ENCODE measurements at places on chromosomes 5 and 9.

DNA sequence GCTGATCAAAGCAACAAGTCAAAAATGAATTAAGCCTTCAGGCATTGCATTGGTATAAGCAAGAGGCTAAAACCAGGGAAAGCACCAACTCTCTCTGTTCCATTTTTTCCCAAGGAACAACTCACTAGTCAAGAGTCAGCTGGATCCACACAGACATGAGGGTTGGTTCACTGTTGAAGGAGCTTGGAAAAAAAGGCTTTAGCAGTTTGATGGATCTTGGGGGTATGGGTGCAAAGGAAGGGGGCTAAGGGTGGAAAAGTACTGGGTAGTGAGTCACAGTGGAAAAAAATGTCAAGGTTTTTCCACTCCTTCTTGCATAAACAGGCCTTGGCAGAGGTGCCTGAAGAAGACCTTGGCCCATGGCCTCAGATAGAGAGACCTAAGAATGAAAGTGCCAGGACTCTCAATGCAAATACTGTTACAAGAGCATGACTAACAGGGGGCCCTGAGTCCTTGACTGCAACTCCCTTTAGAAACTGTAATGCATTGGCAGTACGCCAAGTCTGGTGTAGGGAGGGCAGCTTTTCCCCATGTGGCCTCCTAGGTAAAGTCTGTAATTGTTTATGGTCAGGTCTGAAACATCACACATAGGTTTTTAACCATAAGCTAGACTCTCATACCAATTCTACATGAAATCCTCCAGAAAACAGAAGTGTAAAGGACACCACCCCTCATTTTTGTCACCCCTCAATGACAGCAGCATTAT, 23.7 kb downstream of the ACTL7A start:
- H3K4me3 ChIP-seq = peak overlapping the region; percentile 3
- no peak for DNase-seq
- no peaks in the 10 kb centered on the region for H3K27me3 ChIP-seq
- H3K36me3 ChIP-seq = peaks cover 15% of the 10 kb centered on the region
- peaks cover 2% of the 10 kb centered on the region for H3K4me1 ChIP-seq

DNA sequence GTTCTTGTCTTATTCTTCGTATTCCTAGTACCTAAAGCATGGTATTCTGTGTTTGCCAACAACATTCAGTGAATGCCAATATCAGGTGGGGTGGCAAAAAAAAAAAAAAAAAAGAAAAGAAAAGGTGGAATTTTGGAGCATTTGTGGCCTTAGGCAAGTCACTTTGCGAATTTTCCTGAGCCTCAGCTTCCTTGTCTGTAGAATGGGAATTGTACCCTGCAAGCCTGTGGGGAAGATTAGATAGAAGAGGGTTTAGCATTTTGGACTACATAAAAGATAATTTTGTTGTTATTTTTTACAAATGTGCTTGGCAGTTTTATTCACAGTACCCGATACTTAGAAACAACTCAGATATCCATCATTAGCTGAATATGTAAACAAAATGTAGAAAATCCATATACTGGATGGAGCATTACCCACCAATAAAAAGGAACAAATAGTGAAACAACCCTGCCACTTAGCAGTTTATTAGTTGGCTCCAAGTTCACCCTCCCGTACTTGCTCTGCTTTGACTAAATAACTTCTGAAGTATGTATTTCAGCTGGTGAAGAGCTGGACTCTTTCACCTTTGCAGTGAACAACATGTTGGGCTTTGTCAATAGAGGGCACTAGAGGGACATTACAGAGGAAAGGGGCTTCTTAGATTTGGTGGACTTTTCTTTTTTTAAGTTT, 13.6 kb downstream of the UBE2D2 start:
- peak overlapping the region; percentile 33 for H3K4me3 ChIP-seq
- peaks cover 52% of the 10 kb centered on the region for H3K4me1 ChIP-seq
- no peaks in the 10 kb centered on the region for H3K27me3 ChIP-seq
- H3K36me3 ChIP-seq = peaks cover 5% of the 10 kb centered on the region
- H3K27ac ChIP-seq = peak overlapping the region; percentile 94

DNA sequence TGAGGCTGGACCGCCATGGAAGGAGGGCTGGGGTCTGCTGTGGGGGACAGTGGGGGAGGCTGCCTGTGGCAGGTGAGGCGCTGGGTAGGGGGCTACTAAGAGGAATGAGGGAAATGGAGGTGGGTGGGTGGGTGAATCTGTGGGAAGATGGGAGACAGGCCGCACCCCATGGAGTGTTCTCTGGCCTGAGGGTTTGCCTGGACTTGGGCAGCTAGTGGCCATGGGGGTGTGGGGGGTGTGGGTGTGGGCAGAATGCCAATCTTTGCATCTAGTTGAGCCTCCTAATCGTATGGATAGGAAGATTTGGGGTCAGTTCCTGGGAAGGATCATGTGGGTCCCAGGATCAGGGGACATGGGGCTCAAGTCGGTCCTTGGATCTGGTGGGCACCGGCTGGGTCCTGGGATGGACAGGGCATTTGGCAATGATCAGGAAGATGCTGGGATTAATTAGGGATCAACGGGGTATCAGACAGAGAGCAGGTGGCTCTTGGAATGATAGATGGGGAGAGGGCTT, 518 bp downstream of the ZDHHC12 start:
- peak overlapping the region; percentile 93 for H3K27ac ChIP-seq
- peaks cover 34% of the 10 kb centered on the region for H3K4me1 ChIP-seq
- peak overlapping the region; percentile 95 for H3K4me3 ChIP-seq
- no peaks in the 10 kb centered on the region for H3K27me3 ChIP-seq
- no peaks in the 10 kb centered on the region for H3K36me3 ChIP-seq

DNA sequence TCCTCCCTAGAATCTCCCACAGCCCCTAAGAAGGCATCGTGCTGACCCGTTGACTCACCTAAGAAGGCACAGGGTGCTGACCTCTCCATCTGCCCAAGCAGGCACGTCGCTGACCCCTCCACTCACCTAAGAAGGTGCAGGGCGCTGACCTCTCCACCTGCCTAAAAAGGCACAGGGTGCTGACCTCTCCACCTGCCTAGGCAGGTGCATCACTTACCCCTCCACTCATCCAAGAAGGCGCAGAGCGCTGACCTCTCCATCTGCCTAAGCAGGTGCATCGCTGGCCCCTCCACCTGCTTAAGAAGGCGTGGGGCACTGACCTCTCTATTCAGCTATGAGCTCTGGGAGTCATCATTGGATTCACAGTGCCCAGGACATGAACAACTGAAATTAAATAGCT, 54.4 kb upstream of the FCN1 start:
- H3K27ac ChIP-seq = no peak overlapping the region
- no peaks in the 10 kb centered on the region for H3K36me3 ChIP-seq
- no peak for DNase-seq
- H3K4me3 ChIP-seq = no peak overlapping the region
- H3K4me1 ChIP-seq = no peaks in the 10 kb centered on the region
- peaks cover 63% of the 10 kb centered on the region for H3K27me3 ChIP-seq

- no peak overlapping the region for H3K27ac ChIP-seq
- peaks cover 48% of the 10 kb centered on the region for H3K27me3 ChIP-seq
- no peaks in the 10 kb centered on the region for H3K36me3 ChIP-seq
- peaks cover 9% of the 10 kb centered on the region for H3K4me1 ChIP-seq
Observed at GRCh38 chr9:74770508-74771261, 117.0 kb downstream of the TRPM6 start.

GRCh38 chr5:56037531-56038010, 42.8 kb upstream of the IL6ST start:
- no peak for DNase-seq
- H3K27ac ChIP-seq = no peak overlapping the region
- no peaks in the 10 kb centered on the region for H3K36me3 ChIP-seq
- H3K27me3 ChIP-seq = no peaks in the 10 kb centered on the region
- peaks cover 8% of the 10 kb centered on the region for H3K4me1 ChIP-seq
